NCI-H510A treated with DMSO at 0.1 percent for 48 hours (cell line): ENCODE measurements at places on chromosomes 5 and 9.

DNA sequence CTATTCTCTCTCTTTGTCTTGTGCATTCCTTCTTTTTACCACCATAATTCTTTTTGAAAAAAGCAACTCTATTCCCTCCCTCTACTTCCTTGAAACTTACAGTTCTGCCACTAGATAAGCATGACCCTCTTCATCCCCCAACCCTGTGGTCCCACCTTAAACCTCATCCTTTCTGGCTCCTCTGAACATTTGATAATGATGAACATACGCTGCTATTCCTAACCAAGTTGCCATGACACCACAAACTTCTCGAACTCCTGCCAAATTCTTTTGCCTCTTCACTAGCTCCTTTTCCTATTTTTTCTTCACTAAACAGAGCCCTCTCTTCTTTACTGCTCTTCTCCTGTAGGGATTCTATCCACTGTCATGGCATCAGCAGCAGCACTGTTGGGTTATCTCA lies 57.1 kb downstream of the MOCS2 start:
- DNase-seq: no peak

DNA sequence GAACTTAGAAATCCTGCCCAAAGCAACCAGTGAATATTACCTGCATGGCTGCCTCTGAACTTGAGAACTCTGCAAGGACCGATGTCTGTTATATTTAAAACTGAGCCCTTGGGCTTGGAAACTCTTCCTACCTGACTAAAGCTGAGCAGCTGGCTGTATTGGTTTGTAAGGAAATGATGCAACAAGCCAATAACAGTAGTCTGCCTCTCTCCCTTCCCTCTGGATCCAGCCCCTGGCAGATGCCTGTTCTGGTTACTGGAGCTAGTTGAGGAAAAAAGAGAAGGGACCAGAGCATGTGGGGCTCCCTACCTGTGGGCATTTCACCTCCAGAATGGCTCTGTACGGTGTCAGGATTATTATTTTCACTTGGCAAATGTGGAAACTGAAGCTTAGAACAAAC lies 34.7 kb downstream of the SH3RF2 start:
- DNase-seq: no peak

DNA sequence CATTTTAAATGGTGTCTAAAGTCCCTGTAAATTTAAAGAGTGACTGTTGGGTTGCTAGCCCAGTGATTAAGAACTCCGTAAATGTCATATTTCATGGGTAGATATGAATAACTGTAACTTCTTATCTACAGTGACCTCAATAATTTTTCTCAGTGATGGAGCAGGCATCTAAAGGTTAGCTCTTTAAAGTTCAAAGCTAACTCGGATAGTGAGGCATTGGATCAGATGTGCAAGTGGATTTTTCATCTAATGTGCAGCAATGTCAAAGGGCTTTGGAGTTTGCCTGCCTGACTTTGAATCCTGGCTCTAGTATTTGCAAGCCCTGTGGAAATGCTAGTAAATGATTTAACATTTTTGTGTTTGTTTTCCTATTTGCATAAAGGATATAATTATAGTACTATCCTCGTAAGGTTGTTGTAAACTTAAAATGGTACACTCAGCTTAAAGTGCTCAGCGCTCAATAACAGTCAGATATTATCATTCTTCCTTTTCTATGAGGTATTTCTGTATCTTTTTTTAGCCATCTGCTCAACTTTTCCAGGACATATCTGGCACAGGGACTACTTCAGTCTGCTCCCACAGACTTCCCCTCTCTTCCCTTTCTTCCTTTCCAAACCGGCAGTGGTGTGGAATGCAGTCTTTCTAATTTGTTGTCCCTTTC lies 163.7 kb upstream of the ELL2 start:
- no peak for DNase-seq

- DNase-seq: no peak
Measured at GRCh38 chr5:11496137-11496719, 408.0 kb downstream of the CTNND2 start.

DNA sequence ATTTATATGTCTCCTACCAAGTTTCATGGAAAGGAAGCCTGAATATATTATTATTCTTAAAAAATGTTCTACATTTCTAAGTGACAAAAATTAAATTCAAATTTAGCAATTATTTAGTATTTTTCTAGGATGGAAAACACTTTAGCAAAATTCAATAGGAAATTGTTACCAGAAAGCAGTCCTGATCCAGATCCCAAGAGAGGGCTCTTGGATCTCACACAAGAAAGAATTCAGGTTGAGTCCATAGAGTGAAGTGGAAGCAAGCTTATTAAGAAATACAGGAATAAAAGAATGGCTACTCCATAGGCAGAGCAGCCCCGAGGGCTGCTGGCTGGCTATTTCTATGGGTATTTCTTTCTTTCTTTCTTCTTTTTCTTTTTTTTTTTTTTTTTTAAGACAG lies 44.7 kb downstream of the LRRC70 start:
- no peak for DNase-seq

GRCh38 chr5:131281133-131281867 lies 17.4 kb downstream of the CDC42SE2 start:
- no peak for DNase-seq

- DNase-seq: no peak
Measured at GRCh38 chr9:138015021-138015829, 137.6 kb downstream of the CACNA1B start.

GRCh38 chr5:180006141-180006540 lies 65.4 kb downstream of the RNF130 start:
- DNase-seq: no peak

- peak; percentile 39 for DNase-seq
Measured at GRCh38 chr5:1568201-1568979, 44.6 kb upstream of the LPCAT1 start.
